ENCODE measurements at places on chromosomes 12 and 14.
A peak's percentile ranks its signal among the peaks of the same experiment; 100 is the strongest.

GRCh38 chr12:11998944-11999315, 71.8 kb upstream of the BCL2L14 start:
- no peak for DNase-seq

DNA sequence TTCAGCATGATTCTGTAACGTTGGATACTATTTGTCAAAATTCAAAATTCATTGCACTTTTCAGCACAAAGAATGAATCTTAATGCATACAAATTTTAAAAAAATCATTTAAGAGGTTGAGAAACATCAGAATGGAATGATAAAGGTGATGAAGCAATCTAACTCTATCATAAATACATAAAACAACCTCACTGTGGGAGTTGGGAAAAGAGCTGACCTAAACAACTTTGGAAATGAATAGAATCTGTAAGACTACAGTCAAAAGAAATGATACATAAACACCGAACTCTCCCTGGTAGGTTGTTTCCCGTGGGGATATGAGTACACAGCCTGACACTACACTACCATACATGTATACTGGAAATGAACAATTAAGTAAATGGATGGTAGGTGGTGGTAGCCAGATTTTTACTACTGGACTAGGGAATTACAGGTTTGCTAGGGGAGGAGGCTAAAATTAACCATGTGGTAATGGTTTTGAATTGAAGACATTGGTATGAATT, 64.9 kb upstream of the PARP11 start:
- DNase-seq: no peak

- no peak for DNase-seq
These were observed 98.0 kb downstream of the VCPKMT start for GRCh38 chr14:50018201-50018932.

DNA sequence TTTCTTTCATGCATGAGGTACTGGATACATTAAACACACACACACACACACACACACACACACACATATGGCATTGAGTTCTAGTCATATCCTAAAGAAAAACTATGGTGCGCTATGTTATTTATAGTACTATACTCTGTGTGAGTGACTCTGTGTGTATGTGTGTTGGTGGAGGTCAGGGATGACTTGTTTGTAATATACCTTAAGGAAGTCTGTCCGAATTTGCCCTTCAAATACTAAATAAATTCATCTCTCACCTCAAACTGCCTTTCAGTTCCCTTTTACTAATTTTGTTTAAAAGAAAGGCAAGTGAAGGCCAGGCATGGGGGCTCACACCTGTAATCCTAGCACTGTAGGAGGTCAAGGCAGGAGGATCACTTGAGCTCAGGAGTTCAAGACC, 2.1 kb upstream of the AKAP5 start:
- DNase-seq: no peak

DNA sequence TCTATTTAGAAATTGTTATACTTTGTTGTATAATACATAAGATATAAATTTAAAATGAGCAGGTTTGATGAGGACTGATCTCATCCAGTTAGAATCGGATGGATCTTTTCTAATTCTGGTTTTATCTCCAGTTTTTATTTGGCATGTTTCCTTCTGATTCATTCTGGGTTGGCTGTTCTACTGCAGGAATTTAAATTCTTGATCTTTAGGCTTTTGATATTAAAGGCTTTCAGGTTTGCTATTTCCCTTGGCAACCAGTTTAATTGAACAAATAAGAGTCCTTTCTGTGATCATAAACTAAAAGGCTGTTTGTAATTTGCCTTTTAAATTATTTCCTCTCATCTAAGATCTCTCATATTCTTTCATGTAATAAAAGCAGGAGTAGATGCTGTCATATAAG, 83.4 kb downstream of the PDE6H start:
- DNase-seq: peak; percentile 20

Data from astrocyte of the hippocampus (primary cell).